ENCODE measurements at places on chromosomes 7 and 10.

- DNase-seq = peak; percentile 61
These were observed 19.0 kb downstream of the FAM53B start for GRCh38 chr10:124725171-124725631.

- DNase-seq = no peak
These were observed 141.3 kb downstream of the JMJD1C start for GRCh38 chr10:63324495-63324854.

- DNase-seq = peak; percentile 74
These were observed 38.1 kb upstream of the CDHR3 start for GRCh38 chr7:105924945-105925344.

DNA sequence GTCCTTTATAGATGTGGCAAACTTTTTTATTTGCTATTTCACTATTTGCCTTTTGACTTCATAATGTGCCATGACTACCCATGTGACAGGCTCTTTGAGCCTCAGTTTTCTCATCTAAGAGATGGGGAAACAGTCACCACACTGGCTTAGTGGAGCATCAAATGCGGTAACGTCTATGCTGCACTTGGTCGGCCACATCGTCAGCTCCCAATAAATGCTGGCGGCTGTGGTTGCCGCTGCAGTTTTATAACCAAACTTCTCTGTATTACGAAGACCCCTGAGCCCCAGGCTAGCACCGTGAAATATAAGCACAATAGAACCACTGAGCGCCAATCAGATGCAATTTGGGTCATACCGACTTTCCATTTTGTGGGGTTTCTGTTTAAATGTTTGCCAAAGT, 56.2 kb downstream of the PARP12 start:
- no peak for DNase-seq

GRCh38 chr10:131477457-131478121, 166.1 kb upstream of the TCERG1L start:
- no peak for DNase-seq

GRCh38 chr10:35421553-35422178, 85.4 kb downstream of the CCNY start:
- no peak for DNase-seq

DNA sequence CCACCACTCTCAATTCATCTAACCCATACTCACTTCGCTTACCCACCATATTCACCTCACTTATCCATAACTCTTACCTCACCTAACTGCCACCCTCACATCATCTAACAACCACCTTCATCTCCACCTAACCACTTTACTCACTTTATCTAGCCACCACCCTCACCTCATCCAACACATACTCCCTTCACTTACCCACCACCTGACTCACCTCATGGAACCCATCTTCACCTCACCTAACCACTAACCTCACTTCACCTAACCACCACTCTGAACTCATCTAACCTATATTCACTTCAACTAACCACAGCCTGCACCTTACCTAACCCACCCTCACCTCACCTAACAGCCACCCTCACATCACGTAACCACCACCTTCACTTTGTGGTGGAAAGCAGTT, 84.2 kb downstream of the VIPR2 start:
- DNase-seq = no peak

DNA sequence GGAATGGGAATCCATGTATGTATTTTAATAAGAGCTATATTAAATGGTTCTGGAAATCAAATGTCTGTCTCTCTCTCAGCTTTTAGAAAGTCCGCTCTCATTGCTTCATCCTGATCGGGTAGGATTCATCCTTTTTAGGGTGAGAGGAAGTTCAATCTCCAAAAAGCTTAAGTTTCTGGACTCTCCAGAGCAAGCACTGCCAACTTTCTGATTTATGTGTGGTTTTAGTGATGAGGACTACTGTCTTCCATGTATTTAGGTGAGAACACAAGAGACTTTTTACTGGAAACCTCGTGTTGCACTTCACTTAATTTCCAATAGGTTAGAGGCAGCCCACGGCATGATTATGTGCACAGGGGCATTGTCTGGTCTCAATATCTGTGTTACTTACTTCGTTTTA, 267.9 kb downstream of the SUGCT start:
- DNase-seq = no peak

DNA sequence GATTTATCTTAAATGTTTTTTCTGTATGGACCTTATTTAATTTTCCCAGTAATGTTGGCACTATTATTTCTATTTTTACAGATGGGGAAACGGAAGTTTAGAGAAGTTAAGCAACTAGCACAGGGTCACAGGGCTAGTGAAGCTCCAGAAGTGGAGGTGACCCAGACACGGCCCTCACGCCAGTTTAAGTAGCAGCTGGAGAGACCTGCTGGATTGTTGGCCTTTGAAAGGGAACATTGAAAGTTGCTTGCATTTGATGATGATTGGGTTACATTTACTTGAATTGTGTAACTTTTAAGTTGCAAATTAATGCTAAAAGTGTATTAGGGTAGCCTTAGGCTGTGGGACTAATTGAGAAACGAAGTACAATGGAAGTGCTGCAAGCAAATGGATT, 25.6 kb downstream of the CDK14 start:
- DNase-seq = no peak

- no peak for DNase-seq
These were observed 9.7 kb downstream of the CFAP46 start for GRCh38 chr10:132932461-132933307.

DNA sequence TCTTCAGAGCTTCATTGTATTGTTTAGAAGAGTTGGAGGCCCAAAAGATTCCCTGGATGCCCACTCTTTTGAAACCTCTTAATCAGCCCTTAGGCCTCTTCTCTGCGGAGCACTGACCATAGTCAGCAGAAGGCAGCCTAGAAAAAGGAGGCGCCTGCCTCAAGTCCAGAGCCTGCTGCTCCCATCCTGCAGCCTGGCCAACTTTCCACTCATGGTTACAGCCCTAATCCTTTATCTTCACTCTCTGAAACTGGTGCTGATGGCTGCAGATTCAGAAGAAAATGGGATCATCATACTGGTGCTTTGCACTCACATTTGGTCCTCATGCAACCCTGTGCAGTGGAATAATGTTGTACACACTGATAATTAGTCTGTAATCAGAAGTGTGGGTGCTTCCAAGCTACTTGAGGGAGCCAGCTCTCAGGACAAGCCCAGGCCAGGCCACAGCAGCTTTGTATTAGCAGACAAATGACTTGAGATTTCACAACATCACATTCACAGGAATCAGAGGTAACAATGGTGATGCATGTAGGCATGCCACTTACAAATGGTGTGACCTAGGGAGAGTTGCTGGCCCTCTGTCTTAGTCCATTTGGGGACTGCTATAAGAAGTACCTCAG, 272.9 kb downstream of the GALNT17 start:
- DNase-seq = no peak

DNA sequence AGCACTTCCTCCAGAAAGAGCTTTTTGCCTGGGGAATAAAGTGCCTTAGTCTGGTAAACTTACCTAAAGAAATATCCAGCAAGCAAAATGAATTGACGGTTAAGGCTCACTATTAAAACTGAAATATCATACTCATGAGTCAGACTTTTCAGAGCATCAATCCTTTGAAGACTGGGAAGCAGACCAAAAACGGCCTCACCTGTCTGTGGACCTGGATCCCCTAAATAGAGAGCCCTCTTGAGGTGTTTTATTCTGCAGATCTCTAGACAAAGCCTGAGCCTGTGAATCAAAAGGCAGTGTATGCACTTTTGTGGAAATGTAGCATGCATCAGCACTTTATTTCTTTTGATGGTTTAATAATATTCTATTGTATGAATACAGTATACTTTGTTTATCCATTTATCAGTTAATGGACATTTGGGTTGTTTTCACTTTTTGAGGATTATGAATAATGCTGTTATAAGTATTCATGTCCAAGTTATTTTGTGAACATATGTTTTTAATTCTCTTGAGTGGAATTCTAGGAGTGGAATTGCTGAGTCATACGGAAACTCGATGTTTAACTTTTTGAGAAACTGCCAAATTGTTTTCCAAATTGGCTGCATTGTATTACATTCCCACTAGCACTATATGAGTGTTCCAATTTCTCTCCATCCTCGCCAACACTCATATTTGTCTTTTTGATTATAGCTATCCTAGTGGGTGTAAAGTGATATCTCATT, 449.0 kb upstream of the IGFBP3 start:
- no peak for DNase-seq

DNA sequence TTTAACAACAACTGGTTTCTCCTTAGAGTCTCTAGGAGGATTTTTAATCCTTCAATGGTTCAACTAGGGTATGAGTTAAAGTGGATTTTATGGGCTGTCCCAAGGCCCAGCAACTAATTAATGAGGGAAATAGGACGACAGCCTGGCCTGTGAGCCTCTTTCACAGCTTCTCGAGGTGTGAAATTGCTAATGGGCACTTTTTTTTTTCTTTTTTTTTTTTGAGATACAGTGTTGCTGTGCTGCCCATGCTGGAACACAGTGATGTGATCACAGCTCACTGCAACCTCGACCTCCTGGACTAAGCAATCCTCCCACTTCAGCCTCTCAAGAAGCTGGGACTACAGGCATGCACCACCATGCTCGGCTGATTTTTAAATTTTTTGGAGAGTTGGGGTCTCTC, 87.0 kb downstream of the MARCHF5 start:
- no peak for DNase-seq

- DNase-seq = no peak
These were observed 101.8 kb downstream of the SAMD9 start for GRCh38 chr7:93015779-93016481.

- no peak for DNase-seq
These were observed 66.9 kb downstream of the BBS9 start for GRCh38 chr7:33196221-33196620.

- no peak for DNase-seq
These were observed 275.8 kb upstream of the LYZL1 start for GRCh38 chr10:29012926-29013554.

DNA sequence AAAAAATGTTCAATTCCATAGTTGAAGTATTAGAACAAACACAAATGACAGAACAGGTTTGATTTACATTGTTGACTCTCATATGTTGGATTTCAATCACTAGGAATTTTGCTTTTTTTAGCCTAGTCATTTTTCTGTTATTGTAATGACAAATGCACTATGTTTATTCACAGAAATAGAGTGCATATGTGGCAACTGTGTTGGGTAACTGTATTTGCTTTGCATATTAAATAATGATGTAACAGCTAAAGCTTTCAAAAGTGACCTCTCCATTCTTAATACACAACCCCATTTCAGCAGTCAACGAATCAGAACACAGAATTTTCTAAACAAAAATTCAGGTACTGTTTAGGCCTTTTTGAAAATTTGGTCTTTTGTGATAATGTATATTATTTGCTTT, 54.0 kb upstream of the SLC26A5 start:
- no peak for DNase-seq

- no peak for DNase-seq
These were observed 161.1 kb downstream of the PRKAG2 start for GRCh38 chr7:151715666-151716315.

GRCh38 chr7:108210796-108211195, 80.6 kb upstream of the LAMB4 start:
- DNase-seq = no peak

DNA sequence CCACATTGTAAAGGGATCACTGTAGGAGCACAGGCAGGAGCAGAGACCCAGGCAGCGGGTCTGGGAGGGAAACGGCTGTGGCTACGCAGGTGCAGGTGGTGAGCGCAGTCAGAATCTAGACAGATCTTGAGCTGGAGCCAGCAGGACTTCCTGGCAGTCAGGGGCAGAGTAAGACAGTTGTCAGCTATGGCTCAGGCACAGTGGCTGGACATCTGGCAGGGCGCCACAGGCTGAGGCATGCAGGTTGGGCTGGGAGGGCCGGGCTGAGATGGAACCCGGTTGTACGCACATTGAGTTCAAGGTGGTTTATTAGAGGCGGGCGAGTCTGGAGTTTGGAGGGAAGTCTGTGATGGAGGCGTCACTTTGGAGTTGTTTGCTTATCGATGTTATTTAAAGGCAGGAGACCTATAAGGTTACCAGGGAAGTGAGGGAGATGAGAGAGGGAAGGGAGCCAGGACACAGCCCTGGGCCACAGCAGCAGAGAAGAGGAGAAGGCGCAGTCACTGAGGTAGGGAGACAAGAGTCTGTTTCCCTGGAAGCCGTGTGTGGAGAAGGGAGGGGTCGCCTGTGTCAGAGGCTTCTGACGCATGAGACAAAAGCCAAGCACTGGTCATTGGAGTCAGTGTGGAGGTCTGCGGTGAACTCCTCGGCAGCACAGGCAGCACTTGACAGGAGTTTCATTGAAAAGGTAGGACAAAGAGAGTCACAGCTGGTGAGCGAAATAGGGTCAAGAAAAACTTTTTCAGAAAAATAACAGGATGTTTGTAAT, 73.8 kb downstream of the LANCL2 start:
- DNase-seq = no peak

DNA sequence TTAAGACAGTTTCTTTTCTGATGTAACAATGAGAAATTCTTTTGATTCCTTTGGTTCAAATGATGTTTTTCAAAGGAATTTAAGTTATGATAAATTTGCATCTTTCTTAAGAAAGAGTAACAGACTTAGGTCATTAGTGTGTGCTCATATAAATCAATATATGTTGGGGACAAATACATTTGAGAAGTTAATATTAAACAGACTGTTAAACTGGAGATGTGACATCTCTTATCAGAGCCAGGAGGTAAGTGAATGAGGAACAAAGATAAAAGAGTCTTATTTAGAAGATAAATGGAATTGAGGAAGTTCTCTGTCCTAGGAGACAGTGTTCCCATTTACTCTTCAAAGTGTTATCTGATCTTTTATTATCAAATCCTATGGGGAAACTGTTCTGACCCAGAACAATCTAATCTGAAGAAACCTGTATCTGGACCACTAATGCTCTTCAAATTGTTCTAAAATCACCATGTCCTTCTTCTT, 104.8 kb upstream of the LAMB4 start:
- no peak for DNase-seq

DNA sequence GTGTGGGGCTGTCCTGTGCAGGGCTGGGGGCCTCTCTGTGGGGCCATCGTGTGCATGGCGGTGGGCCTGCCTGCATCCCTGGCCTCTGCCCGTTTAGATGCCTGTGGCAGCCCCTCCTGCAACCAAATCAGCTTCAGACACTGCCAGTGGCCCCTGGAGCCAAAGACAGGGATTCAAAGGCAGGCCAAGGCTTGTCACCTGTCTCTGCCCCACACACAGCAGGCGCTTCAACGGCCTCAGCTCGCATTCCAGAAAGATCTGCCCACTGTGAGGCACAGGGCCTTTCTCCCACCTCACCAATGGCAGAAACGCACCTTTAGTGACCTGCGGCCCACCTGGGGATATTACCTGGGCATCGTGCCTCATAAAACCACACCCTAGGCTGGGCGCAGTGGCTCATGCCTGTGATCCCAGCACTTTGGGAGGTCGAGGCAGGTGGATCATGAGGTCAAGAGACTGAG, 46.0 kb downstream of the INSIG1 start:
- no peak for DNase-seq

- no peak for DNase-seq
These were observed 605.5 kb downstream of the LRMDA start for GRCh38 chr10:76036962-76037361.

- DNase-seq = no peak
These were observed 28.4 kb downstream of the DIP2C start for GRCh38 chr10:660970-661596.

- no peak for DNase-seq
These were observed 545.3 kb downstream of the CNTNAP2 start for GRCh38 chr7:146661929-146662328.

GRCh38 chr10:126917375-126917774, 12.1 kb downstream of the DOCK1 start:
- DNase-seq = no peak

Data from GM12865 (cell line).